GM13976 (cell line): ENCODE measurements at places on chromosomes 4 and X.

GRCh38 chr4:109154424-109154823 lies 148.0 kb downstream of the COL25A1 start:
- no peak for DNase-seq

- DNase-seq, result no peak
These were observed 451 bp downstream of the SOD3 start for GRCh38 chr4:24795666-24796381.

- peak; percentile 56 for DNase-seq
These were observed 41.6 kb upstream of the ACSL4 start for GRCh38 chrX:109774706-109775105.

GRCh38 chr4:41257906-41258305 lies 1.2 kb downstream of the UCHL1 start:
- DNase-seq, result no peak

DNA sequence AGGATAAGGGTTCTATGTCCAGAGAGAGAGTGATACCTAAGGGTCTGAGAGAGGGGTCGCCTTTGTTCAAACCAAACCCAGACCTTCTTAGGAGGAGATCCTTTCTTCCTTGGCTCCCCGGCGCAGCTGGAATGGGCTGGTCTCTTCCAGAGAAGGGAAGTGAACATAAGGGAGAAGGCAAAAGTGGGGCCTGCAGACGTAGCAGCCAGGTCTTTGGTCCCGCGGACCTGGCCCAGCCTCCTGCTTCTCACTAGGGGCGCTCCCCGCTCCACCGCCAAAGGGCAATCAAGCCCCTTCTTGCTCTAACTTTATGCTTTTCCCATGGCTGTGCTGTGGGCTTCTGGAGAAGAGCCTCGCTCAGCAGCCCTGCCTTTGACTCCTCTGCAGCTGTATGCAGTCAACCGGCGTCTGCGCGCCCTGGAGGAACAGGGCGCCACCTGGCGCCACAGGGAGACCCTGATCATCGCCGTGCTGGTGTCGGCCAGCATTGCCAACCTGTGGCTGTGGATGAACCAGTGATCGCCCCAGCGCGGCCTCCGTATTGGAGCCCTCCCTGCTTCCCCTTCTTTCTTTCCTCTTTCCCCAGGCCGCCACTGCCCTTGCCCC lies 6.5 kb downstream of the FATE1 start:
- DNase-seq, result no peak

- peak; percentile 9 for DNase-seq
These were observed 40.2 kb upstream of the NHSL2 start for GRCh38 chrX:71870208-71871098.

DNA sequence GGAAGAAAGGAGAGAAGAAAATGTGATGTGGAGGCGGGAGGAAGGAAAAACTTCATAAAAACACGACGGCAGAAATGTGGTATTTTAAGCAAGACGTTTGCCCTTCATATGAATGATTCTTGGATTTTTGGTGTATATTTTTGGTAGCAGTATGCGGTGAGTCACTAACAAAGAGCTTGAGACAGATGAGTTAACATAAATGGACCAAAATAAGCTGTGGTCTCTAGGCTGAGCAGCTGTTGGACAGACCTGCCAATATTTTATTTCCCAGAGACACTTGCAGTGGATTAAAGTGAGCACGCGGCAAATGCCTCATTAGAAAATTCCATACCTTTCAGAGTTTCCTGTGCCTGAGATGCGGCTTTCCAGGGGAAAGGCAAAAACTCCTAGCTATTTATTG lies 43.1 kb upstream of the RPS6KA3 start:
- DNase-seq, result no peak

- no peak for DNase-seq
These were observed 211.1 kb upstream of the ZIC3 start for GRCh38 chrX:137354851-137355250.

- DNase-seq, result no peak
These were observed 9.2 kb upstream of the RNF150 start for GRCh38 chr4:141142423-141142822.

DNA sequence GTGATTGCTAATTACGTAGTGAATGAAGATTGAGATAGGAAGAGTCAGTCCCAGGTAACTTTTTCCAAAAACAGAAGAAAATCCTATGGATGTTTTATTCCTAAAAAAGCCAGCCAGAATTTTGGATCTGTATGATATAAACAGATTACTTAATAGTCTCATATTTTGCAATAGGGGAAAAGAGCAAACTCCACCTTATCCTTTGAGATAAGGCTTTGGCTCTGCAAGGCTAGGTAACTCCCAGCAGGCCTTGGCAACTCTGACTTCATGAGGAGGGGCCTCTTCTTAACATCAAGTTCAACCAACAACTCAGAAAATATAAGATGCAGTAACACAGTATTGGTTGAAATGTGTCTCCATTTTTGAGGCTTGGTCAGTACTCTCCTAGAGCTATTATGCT lies 98.7 kb upstream of the SLC4A4 start:
- DNase-seq, result no peak

- DNase-seq, result no peak
These were observed 56.9 kb upstream of the TMEM33 start for GRCh38 chr4:41878170-41878969.

DNA sequence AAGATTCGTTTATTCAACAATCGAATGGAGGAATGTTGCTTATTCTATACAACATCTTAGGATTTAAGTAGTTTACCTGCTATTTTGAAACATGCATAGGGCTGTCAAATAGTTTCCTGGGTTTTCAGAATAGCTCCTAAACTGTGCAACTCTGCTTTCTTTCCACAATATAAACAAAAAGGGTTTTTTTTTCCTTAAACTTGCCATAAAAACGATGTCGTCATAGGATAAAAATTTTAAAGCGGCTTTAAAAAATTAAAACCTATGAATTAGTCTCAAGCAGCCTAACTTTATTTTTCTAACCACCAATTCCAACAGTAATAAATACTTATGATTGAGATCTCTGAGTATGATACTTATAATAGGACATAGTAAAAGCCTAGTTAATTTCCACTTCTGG lies 21.6 kb upstream of the STIM2 start:
- no peak for DNase-seq

- no peak for DNase-seq
These were observed 77.9 kb downstream of the LUZP4 start for GRCh38 chrX:115367455-115367854.

DNA sequence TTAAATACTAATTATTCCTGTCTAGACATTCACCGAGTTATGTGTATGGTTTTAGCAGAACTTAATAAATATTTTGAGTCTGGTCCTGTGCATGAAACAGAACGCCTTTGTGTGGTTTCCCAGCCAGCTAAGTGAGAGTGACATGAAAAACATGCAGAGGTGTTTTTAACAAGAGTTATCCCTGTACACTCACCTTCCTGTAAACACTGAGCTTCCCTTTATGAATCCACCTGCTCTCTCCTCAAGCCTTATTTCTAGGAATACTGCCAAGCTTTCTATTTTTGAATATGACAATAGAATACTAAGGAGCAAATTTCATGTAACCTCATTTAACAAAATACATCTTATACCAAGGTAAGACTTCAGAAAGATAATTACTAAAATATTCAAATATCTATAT lies 270.3 kb upstream of the CTSO start:
- no peak for DNase-seq

DNA sequence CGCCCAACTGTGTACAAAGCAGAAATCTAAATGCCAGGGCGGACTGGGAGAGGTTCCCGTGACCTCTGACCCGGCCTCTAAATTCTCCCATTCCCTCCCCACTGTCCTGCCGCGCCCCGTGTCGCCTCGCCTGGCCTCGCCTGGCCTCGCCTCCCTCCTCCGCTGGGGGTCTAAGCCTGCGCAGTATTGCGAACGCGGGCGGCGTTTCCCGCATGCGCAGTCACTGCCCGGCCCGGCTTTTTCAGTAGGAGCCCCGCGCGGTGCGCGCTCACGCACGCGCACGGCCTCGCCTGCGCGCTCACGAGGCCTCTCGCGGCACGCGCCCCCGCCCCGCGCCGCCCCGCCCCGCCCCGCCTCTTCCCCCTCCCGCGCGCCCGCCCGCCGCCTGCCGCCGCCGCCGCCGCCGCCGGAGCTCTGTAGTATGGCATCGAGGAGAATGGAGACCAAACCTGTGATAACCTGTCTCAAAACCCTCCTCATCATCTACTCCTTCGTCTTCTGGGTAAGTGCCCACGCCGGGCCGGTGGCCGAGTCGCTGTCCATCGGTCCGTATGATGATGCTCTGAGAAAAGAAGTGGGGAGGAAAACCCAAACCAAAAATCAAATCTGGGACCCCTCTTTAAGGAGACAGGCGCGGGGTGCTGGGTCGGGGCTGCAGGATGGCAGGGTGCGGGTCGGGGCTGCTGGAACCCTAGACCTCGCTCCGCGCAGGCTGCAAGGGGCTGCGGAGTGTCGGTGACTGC lies at the start of gene TSPAN7:
TSPAN7 (plus strand) TSS at position 417 of the 743 bp plus-strand sequence; CDS start at position 422, 5 bp downstream.
- peak; percentile 78 for DNase-seq

GRCh38 chr4:10552591-10553280 lies 95.5 kb upstream of the ZNF518B start:
- DNase-seq, result no peak

DNA sequence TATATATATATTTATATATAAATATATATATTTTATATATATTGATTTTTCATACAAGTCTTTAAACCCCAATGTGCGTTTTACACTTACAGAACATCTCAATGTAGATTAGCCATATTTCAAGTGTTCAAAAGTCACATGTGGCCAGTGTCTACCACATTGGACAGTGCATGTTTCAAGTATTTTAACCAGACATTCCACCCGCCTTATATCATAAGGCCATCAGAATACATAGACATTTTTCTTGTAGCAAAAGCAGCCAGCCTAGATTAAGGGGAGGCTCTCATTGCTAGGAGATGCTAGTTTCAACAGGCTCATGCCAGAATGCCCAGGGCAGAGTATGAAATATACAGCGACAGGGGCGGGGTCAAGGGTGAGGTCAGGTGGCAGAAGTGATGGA lies 202.0 kb downstream of the NR3C2 start:
- no peak for DNase-seq

DNA sequence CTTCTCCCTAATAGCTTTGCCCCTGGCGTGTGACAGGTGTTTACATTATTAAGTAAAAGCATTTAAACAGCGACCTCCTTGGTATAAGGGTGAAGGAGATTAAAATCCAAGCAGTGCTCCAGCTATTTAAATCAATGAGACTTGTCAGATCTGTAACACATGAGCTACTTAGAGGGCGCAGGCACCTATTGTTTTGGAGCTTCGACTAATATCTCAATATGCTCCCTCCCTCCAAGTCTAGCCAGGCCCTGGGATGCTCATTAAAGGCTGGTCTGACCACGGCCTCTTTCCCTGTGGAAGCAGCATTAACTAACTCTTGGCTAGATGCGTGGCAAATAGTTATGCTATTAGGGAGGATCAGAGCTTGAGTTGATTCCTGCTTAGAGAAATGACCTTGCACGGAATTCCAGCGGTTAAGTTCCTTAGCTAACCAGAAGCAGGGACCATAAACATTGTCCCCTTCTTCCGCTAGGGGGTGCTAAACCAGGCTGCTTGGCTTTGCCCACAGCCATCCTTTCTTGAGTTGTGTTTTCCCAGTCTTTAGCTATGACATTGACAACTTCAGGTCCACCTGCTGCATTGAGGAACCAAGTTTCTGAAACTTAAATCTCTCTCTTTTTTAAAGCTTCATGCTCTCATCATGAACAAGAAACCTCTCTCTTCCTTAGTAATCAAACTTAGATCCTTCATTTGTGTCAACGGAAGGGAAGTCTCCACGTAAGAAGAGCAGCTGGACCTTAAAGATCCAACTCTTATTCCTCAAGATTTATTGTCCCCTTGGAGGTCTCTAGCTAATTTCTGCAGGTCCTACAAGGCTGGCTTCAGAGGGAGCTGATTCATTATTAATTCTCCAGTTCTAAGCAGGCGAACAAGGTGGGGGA lies 80.7 kb upstream of the IGFBP7 start:
- peak; percentile 40 for DNase-seq

GRCh38 chr4:71187404-71188155 lies 151.2 kb upstream of the SLC4A4 start:
- DNase-seq, result no peak

- DNase-seq, result no peak
These were observed 152.1 kb upstream of the DGKK start for GRCh38 chrX:50622751-50623150.

GRCh38 chrX:24876530-24877287 lies 139.1 kb downstream of the ARX start:
- no peak for DNase-seq

DNA sequence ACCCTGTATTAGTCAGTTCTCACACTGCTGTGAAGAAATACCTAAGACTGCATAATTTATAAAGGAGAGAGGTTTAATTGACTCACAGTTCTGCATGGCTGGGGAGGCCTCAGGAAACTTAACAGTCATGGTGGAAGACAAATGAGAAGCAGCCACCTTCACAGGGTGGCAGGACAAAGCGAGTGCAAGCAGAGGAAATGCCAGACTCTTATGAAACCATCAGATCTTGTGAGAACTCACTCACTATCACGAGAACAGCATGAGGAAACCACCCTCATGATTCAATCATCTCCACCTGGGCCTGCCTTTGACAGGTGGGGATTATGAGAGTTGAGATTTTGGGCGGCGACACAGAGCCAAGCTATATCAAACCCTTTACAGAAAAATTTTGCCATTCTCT lies 722.4 kb downstream of the RAB28 start:
- no peak for DNase-seq

- DNase-seq, result no peak
These were observed 11.3 kb upstream of the KIAA0232 start for GRCh38 chr4:6771229-6771671.

- DNase-seq, result peak; percentile 48
These were observed 4.5 kb downstream of the CXXC4 start for GRCh38 chr4:104490096-104490769.

- no peak for DNase-seq
These were observed 16.0 kb downstream of the IGFBP7 start for GRCh38 chr4:57093845-57094831.

DNA sequence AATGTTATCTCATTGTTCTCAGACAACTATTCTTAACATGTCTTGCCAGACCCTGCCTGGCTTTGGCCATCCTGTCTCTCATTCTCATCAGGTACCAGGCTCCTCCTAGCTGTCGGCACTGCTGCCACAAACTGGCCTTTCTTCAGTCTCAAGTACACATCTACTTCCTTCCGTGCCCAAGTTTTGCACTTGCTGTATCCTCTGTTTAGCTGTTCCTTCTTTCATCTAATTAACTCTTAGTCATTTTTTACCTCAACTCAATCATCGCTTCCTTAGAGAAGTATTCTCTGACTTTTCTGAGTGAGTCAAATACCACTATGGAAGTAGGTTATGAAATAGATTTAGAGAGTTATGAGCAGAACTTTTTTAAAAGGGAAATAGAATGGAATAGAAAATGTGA lies 19.7 kb downstream of the CXCL3 start:
- DNase-seq, result no peak

GRCh38 chr4:3374667-3375066 lies 67.1 kb upstream of the HGFAC start:
- DNase-seq, result no peak
